ENCODE measurements at places on chromosomes 1 and 21. TPM values are rescaled to one million over a fixed set of nuclear protein-coding genes. Genes with fewer than 3 reads are reported as not detected.

Gene IL19
- polyA plus RNA-seq, result not detected

Gene FCAMR
- not detected for polyA plus RNA-seq

Gene AGMAT
- polyA plus RNA-seq, result 0.12 TPM

Gene USP24
- 15.4 TPM for polyA plus RNA-seq

Gene NIBAN1
- polyA plus RNA-seq, result 86.0 TPM

Gene ZSWIM5
- 0.30 TPM for polyA plus RNA-seq

Gene CHODL
- 0.15 TPM for polyA plus RNA-seq

Gene LAX1
- 0.07 TPM for polyA plus RNA-seq

Gene MRPL37
- 46.7 TPM for polyA plus RNA-seq

Gene HES4
- 29.2 TPM for polyA plus RNA-seq

Gene AMPD1
- not detected for polyA plus RNA-seq

Gene KCNE2
- 0.07 TPM for polyA plus RNA-seq

Gene GNG4
- not detected for polyA plus RNA-seq

Gene FHAD1
- not detected for polyA plus RNA-seq

Gene MAB21L3
- polyA plus RNA-seq, result not detected

Gene GPATCH4
- polyA plus RNA-seq, result 21.6 TPM

Gene KRTAP21-2
- not detected for polyA plus RNA-seq

Gene MYBPH
- polyA plus RNA-seq, result not detected

Gene RAB3B
- polyA plus RNA-seq, result not detected
